NCI-H1694 (cell line): ENCODE measurements at places on chromosomes 7 and 10.
A peak's percentile ranks its signal among the peaks of the same experiment; 100 is the strongest.

DNA sequence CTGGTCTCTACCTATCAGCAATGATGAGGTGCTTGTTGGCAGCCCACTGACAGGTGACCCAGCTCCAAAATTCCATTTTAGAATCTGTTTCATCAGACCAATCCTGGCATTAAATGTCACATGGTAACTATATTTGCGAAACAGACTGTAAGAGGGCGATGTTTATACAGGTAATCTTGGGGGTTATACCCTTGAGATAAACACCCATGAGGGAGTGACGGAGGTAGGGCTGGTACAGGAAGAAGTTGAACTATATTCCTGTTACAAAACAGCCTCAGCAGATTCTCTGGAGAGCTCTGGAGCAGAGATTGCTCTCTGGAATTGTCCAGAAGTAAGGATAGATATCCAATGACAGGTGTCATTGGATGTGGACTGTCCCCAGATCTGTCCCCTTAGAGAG is 444.8 kb upstream of the DPP6 start:
- DNase-seq = no peak

GRCh38 chr10:101297901-101298486 is 56.0 kb upstream of the BTRC start:
- peak; percentile 45 for DNase-seq

GRCh38 chr7:106063024-106063423 is 49.1 kb downstream of the SYPL1 start:
- DNase-seq = no peak

GRCh38 chr7:117072620-117073118 is 119.4 kb downstream of the ST7 start:
- DNase-seq = peak; percentile 84

- DNase-seq = no peak
Measured at GRCh38 chr10:111338805-111339204, 262.0 kb downstream of the ADRA2A start.

DNA sequence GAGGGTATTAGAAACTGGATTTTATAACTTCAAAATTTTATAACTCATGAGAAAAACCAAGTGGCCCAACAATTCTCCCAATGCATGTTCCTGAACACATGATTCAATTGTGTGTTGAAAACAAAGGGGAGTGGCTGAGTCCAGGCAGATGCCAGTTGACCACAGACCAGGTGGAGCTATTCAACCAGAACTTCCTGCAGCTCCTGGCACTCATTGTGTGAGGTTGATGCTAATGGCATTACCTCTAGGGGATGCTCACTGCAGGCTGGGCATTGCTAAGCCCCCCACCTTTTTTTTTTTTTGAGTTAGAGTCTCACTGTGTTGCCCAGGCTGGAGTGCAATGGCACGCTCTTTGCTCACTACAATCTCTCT is 20.3 kb downstream of the MYOF start:
- DNase-seq = no peak

DNA sequence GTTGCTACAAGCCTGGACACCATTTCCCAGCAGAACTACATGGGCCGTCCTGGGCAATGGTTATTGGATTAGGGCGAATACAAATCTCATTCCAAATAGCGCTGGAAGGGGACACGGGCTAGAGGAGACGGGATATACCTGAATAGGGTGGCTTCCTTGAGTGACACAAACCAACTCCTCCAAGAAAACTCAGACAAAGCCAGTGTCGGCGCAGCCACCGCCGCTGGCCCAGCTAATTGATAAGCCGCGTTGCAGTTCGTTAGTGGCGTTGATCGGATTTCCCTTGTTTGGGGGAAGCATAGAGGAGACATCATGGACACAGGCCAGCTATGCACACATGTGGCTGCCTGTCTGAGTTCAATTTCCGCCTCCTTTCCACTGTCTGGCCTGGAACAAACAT is 55.7 kb downstream of the EBF3 start:
- DNase-seq = no peak

- no peak for DNase-seq
Measured at GRCh38 chr7:95490231-95490762, 4.6 kb downstream of the ASB4 start.

- DNase-seq = no peak
Measured at GRCh38 chr10:29186221-29186620, 102.6 kb upstream of the LYZL1 start.

DNA sequence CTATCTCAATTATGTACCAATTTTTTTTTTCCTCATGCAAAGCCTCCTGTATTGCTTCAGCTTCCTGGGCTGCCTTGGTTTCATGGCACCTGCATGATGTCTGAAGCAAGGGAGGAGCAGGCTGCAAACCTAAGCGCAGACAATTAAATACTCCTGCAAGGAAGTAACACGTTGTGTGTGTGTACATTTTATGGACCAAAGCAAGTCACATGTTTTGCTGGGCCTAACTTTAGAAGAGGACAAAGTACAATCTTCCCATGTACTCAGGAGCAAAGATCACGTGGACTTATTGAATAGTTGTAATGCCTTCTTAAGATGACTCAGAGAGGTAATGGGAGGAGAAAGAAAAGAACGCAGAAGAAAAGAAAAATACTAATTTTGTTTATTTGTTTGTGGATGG is 944.0 kb upstream of the C7orf33 start:
- DNase-seq = no peak

- DNase-seq = no peak
Measured at GRCh38 chr7:149664666-149665065, 108.7 kb downstream of the ZNF467 start.

DNA sequence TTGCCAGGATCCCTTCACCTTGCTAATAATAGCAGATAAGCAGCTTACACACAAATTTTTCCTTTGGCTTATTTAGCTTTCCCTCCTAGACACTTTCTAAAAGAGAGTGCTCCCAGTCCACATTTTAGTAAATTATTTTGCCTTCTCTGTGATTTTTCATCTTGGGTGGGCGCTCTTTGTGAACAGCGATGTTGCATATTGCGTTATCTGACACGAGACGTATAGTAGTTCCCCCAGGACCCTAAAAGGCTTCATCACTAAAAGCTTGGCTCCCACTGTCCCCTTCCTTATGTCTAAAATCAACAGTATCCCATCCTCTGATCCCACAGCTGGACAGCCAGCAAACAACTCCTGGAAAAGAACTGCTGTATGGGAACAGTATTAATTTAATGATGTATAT is 232.9 kb downstream of the DYNC1I1 start:
- no peak for DNase-seq

GRCh38 chr10:130751106-130751840 is 560.2 kb downstream of the TCERG1L start:
- DNase-seq = no peak

DNA sequence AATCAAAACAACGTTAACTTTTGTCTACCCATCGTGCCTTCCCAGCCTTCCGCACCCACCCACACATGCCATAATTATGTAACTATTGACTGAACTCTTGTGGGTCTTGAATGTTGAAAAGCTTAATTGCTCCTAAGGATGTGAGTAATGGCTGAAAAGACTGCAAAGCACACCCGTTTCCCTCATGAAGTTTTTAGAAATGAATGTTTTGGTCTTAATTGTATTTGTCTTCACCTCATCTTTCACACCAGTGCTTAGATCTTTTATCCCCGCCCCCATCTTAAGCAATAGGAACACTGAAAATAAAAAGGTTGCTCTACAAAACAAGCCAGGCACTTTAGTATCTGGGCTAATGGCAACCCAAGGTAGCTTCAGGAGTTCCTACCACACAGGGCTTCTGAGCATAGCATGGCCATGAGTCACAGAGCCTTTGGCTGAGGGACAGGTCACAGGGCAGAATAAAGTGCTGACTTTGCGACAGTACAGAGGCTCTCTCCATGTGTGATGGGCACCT is 690.5 kb downstream of the PARD3 start:
- no peak for DNase-seq

GRCh38 chr7:91140982-91141381 is 123.3 kb upstream of the FZD1 start:
- no peak for DNase-seq

DNA sequence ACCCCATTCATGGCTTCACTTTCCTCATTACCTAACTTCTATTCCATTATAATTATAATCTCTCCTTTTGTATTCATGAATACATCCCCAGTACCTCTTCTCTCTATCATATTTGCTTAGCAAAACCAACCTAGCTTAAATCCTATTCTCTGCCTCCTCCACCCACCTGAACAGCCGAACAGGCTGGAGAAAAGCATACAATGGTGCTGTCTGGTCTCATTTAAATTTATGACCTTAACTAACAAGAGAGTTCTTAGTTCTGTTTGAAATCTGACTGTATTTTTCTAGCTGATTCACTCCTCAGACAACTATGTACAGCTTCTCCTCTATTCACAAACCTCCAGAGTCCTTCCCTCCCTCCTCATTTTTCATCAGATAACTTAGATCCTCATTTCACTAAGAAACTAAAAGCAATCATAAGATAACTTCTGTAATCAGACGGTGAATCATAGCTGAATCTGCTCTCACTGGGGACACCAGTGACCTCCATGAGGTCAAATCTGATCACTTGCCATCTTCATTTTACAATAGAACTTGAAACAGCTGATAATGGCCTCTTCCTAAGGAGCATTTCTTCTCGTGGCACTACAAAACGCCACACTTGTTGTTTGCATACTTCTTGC is 233.9 kb upstream of the AOAH start:
- DNase-seq = no peak

GRCh38 chr7:150803161-150803860 is 2.7 kb downstream of the TMEM176A start:
- no peak for DNase-seq

DNA sequence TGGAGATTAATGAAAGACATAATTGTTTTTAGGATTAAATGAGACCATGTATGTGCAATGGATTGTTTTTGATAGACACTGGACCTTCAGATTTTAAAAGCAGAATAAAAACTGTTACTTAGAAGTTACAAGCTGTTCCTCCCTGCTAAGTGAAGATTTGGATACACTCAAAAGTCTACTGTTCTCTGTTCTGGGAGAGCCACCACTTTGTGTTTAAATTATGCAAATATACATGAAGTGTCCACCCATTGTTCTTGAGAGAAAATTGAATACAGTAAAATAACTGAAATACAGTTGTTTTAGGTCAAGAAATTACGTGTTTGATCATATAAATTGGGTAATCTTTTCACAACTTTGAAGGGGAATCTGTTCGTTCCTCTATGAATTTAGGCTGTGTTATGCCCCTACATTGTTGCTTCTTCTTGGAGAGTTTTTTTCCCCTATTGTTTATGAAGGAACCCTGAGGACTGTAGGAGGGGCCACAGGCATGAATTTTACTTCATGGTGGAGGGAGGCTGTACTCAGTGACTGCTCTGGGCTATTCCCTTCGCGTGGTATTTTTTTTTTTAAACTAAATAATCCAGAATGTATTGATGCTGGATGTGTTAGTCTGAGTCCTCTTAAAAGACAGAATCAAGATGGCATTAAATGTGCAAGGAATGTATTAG is 18.6 kb upstream of the VCL start:
- no peak for DNase-seq

DNA sequence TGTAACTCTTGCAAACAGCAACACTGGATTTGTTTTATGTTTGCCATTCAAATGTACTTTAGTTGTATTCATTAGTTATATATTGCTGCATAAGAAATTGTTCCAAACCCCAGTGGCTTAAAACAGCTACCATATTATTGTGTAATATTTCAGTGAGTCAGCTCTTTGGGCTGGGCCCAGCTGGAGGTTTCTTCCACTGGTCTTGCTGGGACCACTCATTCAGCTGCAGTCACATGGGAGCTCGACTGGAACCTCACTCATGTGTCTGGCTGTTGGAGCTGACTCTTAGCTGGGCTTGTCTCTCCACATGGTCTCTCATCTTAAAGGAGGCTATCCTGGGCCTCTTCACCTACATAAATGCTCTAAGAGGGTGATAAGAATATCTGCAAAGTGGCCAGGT is 23.2 kb upstream of the PIP4K2A start:
- no peak for DNase-seq

DNA sequence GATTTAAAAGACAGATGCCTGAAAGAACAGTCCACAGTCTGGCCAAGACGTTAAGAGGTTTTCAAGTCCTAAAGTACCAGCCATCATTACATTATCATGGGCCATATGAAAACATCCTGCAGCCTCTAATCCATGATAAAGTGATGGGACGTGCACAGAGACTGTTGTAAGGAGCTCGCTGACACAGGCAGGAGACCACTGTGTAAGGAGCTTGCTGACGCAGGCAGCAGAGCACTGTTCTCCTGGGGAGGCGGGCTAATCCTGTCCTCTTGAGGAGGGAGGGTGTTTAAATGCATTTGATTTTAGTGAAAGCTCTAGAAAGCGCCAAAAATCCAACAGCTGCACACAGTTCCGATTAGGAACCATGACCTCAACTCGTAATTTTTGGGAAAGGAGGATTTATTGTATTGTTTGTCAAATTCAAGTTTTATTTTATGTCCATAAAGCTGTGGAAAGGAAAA is 16.9 kb downstream of the SVIL start:
- no peak for DNase-seq

DNA sequence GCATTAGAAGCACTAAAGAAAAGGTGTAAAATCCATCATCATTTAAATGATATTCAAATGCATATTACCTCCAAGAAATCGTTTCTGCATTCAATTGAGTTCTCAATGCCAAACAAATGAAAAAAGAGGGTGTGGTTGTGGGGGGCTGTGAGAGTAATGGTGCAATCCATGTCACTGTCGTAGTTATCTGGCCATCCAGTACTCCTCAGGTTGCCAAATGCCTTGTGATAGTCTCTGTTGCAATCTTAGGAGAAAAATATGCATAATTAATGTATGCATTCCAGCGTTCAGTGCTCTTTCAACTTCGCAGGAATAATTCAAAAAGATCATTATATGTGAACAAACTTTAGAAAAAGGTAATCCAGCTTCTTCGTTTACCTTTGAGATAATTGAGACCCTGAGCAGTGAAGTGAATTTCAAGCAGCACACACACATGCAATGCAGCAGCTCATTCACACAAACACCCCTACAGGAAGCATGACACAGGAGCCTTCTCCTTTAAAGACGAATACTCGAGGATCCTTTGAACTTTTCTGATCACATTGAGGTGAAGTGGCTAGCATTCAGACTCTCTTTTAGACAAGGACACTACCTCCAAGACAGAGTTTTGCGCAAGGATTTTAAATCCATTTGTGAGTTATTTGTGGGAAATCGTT is 73.4 kb downstream of the OR13A1 start:
- DNase-seq = no peak

GRCh38 chr10:99548041-99548530 is 15.3 kb downstream of the NKX2-3 start:
- DNase-seq = no peak

GRCh38 chr10:114647545-114648138 is 10.4 kb downstream of the ABLIM1 start:
- no peak for DNase-seq

DNA sequence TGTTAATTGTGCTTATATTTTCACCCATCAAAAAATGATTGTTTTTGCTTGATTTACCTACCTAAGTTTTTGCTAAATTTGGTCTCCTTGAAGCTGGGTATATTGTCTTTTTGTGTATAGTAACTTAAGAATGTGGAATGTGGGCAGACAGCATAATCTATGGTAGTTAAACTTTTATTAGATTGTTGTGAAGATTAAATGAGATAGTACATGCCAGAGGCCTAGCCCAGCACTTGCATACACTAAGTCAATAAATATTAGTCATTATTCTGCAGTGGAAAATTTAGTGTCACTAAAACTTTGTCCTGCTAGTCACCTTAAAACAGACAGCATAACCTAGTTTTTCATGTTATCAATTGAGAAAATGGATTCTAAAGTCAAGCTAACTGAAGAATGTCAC is 19.3 kb upstream of the RPA3 start:
- DNase-seq = no peak

- DNase-seq = no peak
Measured at GRCh38 chr10:10699427-10699826, 318.2 kb upstream of the CELF2 start.
